ENCODE measurements at places on chromosomes 12 and 14.

GRCh38 chr12:47967461-47968321 is 4.3 kb downstream of the TMEM106C start:
- no peak for DNase-seq

DNA sequence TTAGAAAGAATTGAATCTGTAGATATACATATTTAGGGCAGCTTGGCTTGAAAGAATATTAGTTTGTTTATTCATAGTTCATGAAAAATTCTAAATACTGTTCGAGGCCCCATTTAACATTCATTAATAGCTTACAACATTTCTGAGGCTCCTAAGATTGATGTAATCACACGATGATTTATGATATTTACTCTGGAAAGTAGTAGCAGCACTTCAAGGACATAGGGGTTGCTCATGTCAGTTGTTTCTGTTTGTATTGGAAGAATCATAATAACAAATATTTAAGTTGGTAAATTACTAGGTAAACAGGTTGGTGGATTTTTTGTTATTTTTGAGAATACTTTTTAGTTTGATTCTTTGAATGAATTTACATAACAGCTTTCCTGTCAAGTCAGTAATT is 30.4 kb downstream of the CAND1 start:
- no peak for DNase-seq

DNA sequence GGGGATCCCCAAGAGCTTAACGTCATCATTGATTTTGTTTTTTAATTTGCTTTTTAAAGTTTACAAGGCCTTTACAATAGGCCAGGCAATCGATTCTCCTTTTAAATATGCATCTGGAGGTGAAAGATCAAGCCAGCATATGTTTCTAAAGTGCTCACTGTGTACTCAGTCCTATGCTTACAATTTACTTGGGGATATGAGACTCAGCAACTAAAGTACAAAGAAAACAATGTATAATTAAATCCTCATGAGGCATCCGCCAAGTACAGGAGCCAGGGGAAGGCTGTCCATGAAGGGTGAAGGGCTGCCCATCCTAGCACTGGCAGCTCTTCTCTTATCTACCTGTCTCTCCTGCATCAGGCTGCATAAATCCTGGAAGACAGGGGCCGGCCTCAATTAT is 11.8 kb downstream of the CCDC92 start:
- DNase-seq = no peak

- no peak for DNase-seq
These were observed 72.8 kb downstream of the SCARB1 start for GRCh38 chr12:124790650-124791400.

GRCh38 chr14:102777711-102778337 is 575 bp downstream of the TRAF3 start:
- peak; percentile 20 for DNase-seq

DNA sequence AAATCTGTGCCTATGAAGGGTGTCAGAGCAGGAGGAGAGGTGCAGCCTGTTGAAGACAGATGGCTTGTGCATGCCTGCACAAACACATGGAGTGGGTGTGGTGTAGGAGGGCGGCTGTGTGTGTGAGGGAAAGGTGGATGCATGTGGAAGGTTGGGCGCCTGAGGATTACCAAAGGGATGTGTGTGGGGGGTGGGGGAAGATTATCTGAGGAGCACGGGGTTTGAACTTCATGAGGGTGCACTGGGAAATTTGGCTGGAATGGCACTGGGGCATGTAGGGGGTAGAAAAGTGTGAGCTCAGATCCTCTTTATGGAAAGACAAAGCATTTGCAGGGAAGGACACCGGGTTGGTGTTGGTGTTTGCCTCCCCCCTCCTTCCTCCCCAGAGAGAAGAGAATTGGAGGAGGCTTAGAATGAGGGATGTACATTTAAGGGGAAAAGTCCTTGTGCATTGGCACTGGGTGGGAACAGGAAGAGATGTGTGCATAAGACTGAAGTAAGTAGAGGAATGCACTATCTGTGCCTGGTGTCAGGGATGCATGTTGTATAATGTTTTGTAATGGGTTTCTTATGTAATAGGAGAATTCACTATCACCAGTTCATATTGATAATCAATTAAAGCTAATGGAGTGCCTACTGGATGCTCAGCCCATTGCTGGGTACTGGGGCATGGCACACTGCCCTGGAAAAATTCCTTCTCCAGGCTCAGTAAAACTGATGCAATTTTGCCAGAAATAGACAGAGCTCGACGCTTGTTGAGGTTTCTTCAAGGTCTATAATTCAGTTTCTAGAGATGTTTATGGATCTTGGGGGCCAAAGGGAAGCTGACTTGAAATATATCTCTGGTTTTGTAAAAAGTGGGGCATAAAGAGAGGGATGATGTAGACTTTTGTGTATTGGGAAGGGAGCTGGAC is 3.0 kb downstream of the NTF3 start:
- no peak for DNase-seq

DNA sequence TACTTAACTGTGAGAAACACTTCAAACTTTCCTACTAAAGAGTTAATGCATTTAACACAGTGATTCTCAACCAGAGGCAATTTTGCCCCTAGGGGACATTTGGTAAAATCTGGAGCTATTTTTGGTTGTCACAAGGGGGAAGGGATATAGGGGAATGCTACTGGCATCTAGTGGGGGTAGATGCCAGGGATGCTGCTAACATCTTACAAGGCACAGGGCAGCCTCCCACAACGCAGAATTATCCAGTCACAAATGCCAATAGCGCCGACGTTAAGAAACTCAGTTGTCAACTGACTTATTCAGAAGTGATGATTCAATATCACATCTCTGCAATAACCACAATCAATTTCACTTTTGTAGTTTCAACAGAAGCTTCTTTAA is 2.0 kb downstream of the EEA1 start:
- DNase-seq = no peak

- DNase-seq = no peak
These were observed 407.8 kb upstream of the RGS6 start for GRCh38 chr14:71524320-71524982.

DNA sequence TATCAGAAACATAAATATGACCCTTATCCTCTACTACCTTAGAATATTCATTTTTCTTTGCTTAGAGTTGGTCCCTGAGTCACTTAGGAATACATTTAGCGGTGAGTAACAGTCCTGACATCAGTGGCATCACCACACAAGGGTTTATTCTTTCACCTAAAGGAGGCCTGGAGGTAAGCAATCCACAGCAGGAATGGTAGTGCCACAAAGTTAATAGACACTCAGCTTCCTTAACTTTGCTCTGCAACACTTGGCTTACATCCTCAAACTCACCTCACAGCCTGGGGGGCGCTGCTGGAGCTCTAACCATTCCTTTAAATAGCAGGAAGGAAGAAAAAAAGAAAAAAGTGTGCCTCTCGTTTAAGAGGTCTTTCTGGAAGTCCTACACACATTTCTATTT is 29.1 kb downstream of the BBOF1 start:
- DNase-seq = no peak

GRCh38 chr12:119158402-119158801 is 20.3 kb upstream of the HSPB8 start:
- no peak for DNase-seq

DNA sequence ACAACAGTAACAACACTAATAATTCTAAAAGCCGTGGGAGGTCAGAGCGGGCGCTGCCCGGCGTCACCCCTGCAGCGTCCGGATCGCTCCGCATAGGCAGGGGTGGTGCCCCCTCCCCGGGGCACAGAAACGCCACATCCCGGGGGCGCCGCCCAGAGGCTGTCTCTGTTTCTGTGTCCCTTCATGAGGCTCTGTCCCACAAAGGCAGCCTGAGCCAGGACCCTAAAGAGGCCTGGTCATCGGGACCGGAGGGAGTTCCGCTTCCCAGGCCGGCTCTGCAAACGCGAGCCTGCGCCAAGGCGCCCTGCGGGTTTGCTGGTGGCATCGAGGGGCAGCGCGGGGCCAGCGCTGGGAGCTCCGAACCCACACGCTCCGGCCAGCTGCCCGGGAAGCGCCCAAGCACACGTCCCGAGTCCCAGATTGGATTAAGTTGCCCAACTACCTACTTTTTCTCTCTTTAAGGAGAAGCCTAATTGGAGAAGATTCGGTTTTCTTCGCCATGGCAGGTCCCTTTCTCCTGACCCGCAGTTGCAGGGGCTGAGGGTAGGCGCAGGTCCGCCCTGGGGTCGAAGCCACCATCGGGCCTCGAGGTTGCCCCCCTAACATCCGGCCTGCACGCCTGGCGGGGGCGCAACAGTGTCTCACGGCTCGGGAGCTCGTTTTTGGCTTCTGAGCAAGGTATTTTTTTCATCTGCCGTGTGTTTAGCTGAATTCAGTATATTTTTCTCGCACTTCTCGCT is 421.7 kb downstream of the VRK1 start:
- no peak for DNase-seq

DNA sequence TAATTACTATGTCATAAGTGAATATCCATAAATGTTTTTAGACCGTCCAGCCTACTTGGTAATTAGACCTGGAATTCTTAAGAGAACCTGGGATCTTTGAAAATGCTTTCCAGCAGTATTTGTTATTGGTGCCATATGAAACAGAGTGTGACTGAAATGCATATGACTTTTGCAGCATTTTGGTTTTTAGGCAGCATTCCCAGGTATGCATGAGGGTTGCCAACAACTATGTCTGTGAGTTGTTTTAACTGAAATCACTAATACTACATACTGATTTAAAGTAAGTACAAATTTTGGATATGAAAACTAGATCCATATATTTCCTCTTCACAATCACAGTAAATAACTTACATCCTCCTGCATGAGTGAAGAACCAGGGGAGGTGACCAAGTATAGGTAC is 437.7 kb upstream of the FAR2 start:
- DNase-seq = no peak

DNA sequence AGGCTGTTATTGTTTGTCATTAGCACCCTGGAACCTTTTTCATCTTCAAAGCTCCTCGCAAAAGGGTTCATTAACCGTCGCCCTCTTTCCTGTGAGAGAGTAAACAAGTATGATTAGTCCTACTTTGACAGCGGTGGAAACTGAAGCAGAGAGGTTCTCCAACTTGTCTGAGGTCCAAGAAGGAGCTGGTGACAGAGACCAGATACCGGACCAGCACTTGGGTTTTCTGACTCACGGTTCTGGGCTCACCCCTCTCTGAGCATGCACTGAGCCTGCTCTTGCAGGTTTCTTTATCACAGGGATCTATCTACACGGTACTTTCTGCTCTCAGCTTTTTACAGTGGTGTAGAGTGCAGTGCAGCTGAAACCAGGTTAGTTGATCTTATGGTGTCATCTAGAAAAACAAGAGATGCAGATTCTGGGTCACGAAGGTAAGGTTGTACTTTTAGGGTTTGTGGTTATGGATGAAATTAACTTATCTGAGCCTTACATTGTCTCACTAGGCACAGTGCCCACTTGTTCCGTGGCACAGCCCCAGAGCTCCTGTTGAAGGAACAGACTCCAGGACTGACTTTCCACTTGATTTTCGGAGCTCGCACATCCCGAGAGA is 62.1 kb downstream of the PPP2R5C start:
- DNase-seq = no peak

GRCh38 chr12:102374190-102374589 is 106.2 kb downstream of the IGF1 start:
- no peak for DNase-seq

DNA sequence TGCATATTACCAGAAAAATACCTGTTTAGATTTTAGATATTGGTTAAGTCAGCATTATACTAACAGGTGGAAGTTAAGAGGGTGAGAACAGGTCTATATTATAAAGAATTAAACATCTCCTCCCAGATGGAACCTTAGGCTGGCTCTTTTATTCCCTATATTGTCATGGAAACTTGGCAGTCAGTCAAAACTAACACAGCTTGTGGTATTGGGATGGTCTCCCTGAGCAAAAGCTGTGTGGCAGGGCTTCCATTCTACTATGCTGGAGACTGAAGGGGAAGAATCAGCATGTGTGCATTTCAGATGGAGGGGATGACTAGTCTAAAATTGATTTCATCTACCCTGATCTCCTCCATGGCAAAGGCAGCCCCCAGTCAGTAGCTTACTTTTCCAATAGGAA is 66.7 kb downstream of the SMOC1 start:
- no peak for DNase-seq

DNA sequence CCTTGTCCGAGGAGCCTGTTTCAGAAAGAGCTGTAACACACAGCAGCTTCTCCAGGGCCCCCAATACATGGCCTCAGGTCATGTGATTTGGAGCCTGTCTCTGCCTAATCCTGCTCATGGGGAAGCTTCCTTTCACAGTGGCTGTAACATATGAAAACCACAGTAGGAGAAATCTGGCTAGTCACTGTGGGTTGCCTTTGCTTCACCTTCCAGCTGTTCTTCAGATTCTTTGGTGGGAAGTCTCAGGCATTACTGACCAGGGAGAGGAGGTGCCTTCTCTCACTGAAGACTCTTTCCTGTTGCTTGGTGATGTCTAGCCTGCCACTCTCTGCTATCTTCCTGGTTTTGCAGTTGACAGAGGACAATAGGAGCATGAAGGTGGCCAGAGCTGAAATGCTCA is 350.6 kb downstream of the DPF3 start:
- no peak for DNase-seq

- no peak for DNase-seq
These were observed 50.7 kb downstream of the LIN52 start for GRCh38 chr14:74135426-74135825.

DNA sequence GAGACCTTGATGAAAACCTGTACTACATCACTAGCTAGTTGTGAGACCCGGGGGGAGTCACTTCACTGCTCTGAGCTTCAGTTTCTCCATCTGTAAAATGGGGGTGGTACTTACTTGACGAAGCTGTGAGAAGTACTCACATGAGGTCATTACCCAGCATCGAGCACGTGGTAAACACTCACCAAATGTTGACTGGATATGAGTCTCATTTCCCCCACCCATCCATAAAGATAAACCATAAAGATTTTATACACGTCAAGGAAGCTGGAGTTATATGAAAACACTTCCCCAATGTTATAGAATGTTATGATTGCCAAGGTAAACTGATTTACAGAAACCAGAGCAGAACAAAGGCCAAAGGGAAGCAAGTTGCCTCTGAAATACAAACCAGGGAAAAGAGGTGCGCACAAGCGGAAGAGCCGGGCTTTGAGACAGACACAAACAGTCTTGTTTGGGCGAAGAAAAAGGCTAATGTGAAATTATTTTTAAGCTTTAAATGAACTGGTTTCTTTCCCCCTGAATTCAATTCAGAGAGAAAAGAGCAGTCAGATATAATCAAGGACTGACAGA is 536.8 kb downstream of the MED13L start:
- no peak for DNase-seq

- peak; percentile 22 for DNase-seq
These were observed 103.8 kb downstream of the CCDC92 start for GRCh38 chr12:123868791-123869190.

- DNase-seq = peak; percentile 66
These were observed 16.7 kb upstream of the CD163L1 start for GRCh38 chr12:7460375-7461259.

DNA sequence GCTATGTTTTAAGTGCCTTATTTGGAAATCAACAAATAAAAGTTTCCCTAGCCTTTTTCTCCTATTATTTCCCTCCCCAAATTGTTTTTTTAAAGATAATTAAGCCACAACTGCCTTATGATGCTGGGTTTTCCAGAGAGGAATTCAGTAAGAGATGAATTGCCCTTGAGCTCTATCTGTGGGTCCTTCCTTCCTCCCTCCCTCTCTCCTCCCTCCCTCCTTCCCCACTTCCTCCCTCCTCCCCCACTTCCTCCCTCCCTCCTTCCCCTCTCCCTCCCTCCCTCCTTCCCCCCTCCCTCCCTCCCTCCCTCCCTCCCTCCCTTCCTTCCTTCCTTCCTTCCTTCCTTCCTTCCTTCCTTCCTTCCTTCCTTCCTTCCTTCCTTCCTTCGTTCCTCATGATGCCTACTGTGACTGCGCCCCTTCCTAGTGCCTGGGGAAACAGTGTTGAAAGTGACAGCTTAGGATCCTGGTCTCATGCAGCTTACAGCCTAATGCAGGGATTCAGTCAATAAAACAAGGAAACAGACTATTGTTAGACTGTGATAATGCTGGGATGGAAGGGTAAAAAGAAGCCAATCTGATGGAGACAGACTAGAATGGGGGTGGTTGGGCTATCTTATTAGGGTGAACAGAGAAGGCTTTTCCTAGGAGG is 1417.1 kb downstream of the AACS start:
- DNase-seq = no peak
